ENCODE measurements at places on chromosomes 7 and 10.

DNA sequence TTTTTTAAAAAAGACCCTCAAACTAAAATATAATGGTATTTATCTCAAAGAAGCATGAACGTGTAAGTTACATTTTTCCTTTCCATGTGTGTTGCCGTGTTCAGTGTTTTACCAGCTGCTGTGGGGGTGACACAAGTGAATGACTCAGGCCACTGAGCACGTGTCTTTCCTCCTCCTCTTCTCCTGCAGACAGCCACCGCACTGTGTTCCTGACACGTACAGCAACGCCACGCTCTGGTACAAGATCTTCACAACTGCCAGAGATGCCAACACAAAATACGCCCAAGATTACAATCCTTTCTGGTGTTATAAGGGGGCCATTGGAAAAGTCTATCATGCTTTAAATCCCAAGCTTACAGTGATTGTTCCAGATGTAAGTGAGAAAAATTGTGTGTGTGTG, 29.7 kb downstream of the TMEM248 start:
- no peak for DNase-seq

- DNase-seq: no peak
Observed at GRCh38 chr7:116583653-116584052, 58.8 kb downstream of the CAV1 start.

DNA sequence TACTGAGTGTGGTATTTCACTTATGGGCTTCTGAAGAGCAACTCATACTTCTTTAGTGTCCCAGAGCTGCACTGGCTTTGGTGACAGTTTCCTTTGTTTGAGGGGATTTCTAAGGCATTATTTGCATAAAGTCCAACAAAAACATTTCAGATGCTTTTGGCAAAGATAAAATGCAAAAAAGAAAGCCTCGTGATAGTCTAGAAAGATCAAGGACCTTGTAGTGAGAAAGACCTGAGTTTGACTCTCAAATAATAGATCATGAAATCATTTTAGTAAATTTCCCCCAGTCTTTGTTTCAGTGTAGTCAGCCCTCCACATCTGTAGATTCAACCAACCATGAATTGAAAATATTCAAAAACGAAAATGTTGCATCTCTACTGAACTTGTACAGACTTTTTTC, 107.4 kb downstream of the EEPD1 start:
- no peak for DNase-seq

- DNase-seq: no peak
Observed at GRCh38 chr7:75727881-75728593, 10.7 kb downstream of the HIP1 start.
